Activated CD8-positive, alpha-beta memory T cell treated with anti-CD3 and anti-CD28 coated beads for 4 hours (primary cell): ENCODE measurements at places on chromosomes 5 and 9.
A peak's percentile ranks its signal among the peaks of the same experiment; 100 is the strongest.

GRCh38 chr5:158642879-158643278, 456.8 kb downstream of the EBF1 start:
- no peak for DNase-seq

DNA sequence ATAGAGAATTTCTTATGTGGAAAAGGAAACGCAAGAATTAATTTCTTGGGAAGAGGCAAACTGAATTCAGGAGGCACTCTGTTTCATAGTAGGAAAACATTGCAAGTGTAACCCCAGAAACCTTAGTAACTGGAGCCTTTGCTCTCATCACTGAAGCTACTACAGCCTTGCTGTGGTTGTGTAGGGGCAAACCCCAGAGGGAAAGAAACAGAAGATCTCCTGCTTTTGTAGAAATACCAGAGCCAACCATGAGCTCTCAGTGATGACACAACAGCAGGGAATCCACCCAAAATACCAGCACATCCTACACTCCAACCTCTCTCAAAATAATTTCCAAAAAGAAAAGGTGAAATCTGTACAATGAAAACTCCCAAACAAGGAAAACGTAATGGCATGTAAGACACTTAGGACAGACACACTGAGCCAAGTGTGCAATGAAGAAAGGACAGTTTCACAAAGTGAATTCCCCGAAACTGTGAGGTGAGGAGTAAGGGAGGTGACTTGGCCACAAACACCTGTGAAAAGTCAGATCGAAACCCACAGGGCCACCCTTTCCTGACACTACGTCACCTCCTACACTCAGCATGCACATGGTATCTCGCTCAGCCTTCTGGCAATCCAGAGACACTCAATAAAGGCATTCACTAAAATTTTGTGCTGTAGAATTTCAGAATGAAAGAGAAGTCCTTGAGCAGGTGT, 8.5 kb upstream of the ACSL6 start:
- DNase-seq = peak; percentile 26

DNA sequence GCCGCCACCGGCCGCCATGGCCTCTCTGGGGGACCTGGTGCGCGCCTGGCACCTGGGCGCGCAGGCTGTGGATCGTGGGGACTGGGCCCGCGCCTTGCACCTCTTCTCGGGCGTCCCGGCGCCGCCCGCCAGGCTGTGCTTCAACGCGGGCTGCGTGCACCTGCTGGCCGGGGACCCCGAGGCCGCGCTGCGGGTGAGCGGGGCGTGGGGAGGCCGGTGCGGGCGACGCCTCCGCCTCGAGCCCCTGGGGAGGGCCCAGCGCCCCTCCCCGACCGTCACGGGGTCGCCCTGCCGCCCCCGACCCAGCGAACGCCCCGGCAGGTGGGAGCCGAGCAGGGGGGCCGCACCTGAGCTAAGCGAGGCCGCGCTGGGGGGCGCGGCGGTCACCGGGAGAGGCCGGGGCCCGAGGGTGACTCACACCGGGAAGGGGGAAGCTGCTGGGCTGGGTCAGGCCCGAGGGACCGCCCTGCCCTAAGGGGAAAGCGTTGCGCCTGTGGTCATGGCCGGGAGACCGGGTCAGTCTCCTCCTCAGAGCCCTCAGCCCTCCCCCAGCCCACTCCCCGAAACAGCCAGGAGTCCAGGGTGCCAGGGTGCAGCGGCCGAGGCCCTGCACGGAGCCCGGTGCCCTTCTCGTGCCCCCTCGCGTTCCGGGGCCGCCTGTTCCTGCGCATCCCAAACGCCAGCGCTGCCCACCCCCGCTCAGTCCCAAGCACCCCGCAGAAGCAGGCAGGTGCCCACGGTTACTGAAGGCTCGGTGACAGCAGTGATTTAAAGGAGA, 510 bp downstream of the NOXA1 start:
- no peak for DNase-seq

GRCh38 chr9:30362373-30362772, 2022.1 kb upstream of the ACO1 start:
- DNase-seq = no peak

DNA sequence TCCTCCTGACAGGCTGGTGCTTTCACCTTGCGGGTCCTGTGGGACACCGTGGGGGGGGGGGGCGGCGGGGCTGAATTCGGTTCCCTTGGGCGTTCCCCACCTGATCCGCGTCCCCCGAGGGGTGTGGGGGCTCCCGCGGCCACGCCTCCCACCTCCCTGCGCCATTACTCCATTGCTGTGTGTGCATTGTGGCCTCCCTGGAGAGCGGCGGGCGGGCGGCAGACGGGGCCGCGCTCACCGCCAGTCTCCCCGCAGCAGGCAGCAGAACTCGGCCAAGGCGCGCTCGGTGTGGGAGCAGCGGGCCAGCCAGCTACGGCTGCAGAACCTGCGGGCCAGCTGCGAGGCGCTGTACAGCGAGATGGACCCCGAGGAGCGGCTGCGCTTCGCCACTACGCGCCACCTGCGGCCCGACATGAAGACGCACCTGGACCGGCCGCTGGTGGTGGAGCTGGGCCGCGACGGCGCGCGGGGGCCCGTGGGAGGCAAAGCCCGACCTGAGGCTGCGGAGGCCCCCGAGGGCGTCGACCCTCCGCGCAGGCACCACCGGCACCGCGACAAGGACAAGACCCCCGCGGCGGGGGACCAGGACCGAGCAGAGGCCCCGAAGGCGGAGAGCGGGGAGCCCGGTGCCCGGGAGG, 145.3 kb downstream of the CACNA1B start:
- DNase-seq = no peak

DNA sequence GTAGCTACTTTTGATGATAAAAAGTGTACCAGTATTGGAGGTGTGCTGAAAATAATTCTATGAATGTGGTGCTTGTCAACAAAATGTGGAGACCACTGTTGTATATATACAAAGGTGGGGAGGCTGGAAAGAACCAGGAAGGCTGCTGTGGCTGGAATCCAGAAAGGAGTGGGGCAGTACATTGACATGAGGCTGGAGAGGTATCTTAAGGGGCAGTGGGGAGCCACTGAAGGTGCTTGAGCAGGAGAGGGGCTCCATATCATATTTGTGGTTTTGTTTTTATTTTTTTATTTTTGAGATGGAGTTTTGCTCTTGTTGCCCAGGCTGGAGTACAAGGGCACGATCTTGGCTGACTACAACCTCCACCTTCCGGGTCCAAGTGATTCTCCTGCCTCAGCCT, 87.9 kb upstream of the NEURL1B start:
- no peak for DNase-seq

- peak; percentile 2 for DNase-seq
These were observed 26.4 kb upstream of the CTNNA1 start for GRCh38 chr5:138726848-138727247.

GRCh38 chr9:137032858-137033257, 970 bp upstream of the FUT7 start:
- no peak for DNase-seq

GRCh38 chr5:102682101-102682647, 72.9 kb upstream of the PAM start:
- DNase-seq = no peak

DNA sequence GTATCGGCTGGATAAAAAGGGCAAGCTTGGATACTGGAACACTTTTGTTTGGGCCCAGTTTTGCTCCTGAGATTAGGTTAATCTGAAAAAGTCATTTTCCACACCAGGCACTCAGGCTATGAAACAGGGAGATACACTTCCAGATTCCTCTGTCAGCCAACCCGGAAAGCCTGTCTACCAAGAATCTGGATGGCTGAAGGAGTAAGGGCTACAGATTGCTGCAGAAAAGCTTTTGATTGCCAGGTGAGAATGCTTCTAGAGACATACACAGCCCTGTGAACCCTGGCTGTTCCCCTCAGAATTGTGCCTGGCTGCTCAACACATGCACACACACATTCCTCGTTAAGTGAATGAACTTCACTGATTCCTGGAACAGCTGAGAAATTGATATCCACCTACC, 114.4 kb downstream of the PSD2 start:
- no peak for DNase-seq

DNA sequence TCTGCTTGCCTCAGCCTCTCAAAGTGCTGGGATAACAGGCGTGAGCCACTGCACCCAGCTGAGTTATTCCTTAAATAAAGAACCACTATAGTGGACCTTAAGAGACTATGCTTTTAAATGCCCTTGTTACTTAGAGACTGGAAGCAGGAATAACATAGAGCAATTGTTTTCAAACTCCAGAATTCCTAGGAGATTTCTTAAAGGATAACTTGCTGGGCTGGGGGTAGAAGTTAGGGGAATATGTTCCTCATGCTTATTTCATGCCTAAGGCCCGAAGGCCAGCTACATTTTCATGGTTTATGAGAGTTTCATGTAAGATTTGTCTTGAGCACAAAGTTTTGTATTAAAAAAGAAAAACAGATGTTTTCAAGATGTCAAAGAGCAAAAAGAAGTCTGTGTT, 48.2 kb downstream of the CSNK1A1 start:
- no peak for DNase-seq

DNA sequence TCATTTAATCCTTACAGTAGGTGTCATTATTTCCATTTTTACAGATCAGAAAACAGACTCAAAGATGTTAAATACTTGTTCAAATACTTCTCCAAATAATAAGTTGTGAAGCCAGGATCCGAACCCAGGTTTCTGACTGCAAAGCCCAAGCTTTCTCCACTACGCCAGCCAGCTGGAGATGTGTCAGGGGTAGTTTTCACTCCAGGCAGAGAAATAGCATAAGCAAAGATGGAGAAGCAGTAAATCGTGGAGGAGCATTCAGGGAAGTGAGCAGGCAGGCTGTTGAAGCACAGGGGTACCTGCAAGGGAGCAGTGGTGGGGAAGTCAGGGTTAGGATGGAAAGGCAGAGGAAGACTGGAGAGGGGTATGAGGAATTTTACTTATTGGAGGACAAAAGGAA, 2.9 kb downstream of the TLN1 start:
- no peak for DNase-seq

DNA sequence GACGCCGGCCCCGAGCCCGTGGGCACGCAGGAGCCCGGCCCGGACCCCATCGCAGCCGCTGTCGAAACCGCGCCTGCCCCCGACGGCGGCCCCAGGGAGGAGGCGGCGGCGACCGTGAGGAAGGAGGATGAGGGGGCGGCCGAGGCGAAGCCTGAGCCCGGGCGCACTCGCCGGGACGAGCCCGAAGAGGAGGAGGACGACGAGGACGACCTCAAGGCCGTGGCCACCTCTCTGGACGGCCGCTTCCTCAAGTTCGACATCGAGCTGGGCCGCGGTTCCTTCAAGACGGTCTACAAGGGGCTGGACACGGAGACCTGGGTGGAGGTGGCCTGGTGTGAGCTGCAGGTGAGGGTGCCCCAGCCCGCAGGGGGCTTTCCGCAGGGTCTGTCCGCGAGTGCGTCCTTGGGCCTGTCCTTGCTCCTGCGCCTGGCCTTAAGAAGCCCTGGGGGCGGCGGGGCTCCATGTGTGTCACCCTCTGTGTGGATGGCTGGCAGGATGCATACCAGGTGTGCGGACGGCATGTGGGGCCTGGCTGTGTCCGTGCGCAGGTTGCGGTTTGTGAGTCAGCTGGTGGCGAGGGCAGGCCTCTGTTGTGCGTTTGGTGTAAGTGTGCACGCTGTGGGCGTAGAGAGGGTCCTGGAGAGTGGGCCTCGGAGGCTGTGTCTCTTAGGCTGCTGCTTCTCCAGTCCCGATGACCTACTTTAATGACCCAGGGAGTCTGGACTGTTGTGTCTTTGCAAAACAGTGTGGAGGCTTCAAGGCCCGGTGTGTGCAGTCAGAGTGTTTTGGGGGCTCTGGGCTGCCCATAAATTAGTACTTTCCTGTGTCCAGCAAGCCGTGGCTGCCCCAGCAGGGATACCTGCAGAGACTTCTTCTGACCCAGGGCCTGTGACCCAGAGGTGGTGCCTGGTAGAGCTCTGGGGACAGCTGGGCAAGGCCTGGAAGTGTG, 1.6 kb downstream of the WNK2 start:
- DNase-seq = no peak
